Peyer's patch (tissue), 4 donors: ENCODE measurements at places on chromosomes 3 and 15. TPM values are rescaled to one million over a fixed set of nuclear protein-coding genes. Genes with fewer than 3 reads are reported as not detected.
A peak's percentile ranks its signal among the peaks of the same experiment; 100 is the strongest.

DNA sequence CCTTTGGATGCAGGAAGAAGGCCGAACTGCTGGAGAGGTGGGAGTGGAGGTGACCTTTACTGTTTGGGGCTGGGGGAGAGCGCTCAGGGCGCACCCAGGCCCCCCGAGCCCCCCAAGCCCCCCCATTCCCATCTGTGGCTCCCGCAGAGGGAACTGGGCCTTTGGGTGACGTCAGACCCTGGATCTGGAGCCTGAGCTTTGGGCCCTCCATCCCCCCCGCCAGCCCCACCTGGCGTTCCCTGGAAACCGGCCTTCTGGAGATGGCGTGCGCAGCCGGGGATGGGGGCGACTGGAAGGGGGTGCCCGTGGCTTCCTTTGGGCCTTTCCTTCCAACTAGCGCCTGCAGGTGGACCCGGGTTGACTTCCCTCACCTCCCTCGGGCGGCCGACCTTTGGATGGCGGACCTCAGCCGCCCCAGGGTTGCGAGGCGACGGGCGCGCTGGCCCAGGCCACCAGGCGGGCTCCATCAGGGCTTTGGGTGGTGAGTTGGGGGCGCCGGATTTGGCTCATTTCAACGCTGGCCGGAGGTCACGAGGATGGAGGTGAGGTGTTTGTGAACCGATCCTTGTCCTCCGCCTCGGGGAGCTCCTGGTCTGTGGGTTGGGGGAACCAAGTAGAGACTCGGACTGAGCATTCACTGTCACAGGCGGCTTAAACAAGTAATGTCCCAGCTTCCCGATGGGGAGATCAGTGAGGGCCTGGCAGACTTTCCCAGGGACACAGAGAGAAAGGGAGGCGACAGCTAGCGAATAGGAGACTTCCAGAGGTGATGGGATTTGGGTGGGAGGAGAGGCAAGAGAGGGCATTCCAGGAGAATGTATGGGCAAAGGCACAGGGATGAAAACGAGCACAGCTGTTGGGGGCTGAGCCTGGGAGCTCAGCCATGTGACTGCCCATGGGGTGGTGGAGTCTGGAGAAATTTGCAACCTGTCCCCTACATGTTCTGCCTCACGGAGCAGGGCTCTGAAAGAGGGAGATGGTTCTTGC, 709 bp downstream of the SCAMP5 start:
- DNase-seq: peak; percentile 58

- DNase-seq: no peak
Measured at GRCh38 chr3:129559565-129560079, 16.6 kb downstream of the H1-8 start.

DNA sequence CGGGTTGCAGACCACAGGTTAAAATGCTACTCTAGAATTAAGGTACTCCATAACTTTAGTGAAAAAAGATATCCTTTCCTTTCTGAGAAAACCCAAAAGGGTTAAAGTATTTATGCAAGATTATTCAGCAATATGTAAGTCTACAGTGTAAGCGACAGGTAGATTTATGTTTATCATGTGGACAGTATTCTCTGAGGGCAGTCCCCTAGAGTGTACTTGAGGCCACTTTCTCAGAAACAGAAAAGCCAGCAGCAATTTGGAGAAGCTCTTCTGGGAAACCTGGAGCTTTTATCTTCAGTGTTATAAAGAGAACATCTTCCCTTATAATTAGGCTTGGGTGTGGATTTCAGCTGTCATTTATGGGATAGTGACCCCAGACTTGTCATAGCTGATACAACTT, 8.9 kb downstream of the ST3GAL6 start:
- DNase-seq: no peak

- peak; percentile 54 for DNase-seq
Measured at GRCh38 chr3:195802261-195802701, 9.4 kb downstream of the MUC4 start.

DNA sequence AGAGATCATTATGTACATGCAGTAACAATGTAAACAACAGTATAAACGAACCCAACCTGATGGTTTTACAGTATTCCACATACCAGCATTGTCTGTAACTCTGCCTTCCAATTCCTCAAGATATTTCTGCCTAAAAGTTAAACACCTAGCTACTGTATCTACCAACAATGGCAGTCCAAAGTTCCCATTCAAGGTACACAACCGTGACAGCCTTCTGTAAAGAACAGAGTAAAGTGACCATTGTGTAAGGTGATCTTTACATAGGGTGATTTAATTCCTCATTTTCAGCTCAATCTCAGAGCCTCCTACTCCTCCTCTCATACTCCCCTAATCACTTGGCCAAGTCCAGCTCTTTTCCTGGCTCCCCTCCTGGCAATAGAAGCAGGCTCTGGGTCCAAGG, 10.4 kb downstream of the SECISBP2L start:
- no peak for DNase-seq

DNA sequence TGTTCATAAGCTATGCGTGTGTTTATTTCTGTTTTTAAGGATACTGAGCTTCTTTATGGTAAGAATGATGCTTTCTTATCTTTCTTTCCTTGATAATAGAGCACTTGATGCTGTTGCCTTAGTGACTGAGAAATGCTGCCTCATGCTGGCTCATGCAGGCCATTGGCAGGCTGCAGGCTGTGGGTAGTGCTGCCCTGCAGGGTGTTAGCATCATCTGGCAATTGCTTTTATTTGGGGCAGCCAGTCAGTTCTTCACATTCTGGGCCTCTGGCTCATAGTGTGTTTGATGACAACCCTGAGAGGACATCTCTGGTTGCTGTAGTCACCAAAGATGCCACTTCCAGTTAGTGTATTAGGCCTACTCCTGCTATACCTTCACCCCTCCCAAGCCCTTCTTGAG, 66.2 kb upstream of the ONECUT1 start:
- no peak for DNase-seq

- no peak for DNase-seq
Measured at GRCh38 chr3:176776622-176777175, 420.6 kb downstream of the TBL1XR1 start.

DNA sequence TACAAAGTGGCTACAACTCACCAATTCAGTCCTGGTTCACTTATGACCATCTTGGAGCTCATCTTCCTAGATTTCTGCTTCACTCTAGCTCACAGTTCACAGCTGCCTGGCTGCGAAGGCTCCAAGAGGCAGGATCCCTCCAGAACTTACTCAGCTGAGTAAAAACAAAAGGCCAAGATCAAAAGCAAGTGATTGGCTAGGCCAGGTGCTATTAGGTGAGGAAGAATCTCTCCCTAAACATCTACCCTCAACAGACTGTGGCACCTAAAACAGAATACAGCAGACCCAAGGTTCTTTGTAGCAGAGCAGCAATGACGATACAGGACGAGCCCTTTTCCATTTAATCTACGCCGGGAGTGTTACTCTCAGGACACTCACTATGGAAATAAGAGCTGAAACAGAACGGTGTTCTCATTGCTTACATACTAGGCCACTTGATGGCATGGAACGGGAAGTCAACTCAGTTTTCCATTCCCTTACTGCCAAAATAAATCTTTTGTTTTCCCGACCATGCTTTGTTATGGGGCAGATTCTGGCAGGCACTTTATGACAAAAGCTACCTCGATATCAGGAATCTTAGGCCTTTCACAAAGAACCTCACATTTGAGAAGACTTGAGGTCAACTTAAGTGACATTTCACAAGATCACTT, 901 bp downstream of the ICE2 start:
- DNase-seq: no peak

- DNase-seq: no peak
Measured at GRCh38 chr3:115666081-115666480, 42.8 kb downstream of the GAP43 start.

DNA sequence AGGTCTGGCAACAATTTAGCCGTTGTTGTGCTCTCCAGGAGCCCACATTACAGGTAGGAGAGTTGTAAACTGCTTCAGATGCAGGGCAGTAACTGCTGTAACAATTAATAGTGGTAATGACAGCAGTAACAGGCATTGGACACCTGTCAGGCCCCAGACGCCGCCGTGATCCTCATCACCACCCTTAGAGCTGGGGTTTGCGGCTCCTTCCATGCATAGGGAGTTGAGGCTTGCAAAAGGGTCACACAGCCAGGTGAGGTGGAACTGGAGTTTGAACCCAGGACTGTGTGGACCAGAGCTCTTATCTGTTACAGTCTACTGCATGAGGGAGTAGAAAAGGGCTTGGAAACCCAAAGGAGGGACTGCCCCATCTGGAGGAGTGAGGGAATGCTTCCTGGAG, 26.8 kb upstream of the NR2C2 start:
- DNase-seq: no peak

DNA sequence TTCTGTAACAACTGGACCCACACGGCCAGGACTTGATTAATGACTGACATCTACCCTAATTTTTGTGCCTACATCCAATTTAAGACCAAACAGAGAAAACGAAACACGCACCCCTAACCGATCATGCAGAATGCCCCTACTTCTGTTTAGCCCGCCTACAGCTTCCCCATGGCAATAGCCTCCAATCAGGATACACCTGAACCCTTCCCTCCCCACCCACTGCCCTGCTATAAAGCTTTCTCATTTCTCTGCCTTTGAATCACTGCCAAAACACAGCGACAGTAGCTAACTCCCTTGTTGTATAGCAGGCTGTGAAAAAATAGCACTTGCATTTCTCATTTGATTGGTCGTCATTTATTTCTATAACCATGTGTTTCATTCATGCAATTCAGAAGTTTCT, 45.2 kb upstream of the DPPA4 start:
- DNase-seq: no peak

DNA sequence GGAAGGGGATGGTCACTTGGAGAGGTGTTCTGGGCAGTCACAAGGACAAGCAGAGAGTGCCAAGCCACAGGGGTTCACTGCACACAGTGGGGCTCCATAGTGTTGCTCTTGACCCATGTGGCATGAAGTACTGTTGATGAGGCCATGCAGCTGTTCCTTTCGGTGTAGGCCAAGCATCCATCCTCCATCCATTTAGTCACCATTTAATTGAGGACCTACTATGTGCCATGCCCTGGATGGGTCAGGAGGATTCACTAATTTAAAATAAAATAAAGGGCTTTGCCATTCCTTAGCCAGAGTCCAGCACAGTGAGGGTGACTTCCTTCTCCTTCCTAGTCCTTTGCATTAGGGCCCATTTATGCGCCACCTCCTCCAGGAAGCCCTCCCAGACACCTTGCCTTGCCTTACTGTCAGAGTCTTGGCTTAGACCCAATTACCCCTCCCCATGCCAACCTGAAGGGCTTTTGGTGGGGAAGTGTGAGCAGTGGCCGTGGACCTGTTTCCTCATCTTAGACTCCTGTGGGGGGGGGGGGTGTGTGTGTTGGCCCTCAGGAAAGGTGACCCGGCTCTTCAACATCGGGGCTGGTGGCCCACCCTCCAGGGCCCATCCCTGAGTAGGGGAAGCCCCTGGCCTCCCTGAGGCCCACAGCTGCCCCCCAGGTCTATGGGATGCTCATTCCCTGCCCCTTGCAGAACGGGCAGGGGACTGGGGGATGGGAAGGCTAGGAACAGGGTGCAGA, 25.6 kb downstream of the PSTPIP1 start:
- DNase-seq: no peak

DNA sequence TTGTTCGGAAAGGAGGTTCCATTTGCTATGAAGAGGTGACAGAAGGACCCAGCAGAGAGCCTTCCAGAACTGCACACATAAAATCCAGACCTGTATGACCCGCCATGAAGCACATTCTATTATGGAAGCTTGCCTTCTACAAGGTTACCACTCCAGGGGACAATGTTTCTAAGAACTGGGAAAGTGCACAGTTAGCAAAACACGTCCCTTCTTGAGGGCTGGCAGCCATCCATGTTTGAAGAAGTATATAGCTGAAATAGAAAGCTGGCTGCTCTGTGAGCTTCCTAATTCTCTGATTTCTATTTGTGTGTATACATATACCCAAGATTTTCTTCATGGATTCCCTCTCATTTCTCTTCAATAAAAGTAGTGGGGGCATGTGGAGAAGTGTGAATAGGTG, 74.6 kb downstream of the CNTN3 start:
- no peak for DNase-seq

- no peak for DNase-seq
Measured at GRCh38 chr15:65060641-65061397, 7.0 kb downstream of the RASL12 start.

DNA sequence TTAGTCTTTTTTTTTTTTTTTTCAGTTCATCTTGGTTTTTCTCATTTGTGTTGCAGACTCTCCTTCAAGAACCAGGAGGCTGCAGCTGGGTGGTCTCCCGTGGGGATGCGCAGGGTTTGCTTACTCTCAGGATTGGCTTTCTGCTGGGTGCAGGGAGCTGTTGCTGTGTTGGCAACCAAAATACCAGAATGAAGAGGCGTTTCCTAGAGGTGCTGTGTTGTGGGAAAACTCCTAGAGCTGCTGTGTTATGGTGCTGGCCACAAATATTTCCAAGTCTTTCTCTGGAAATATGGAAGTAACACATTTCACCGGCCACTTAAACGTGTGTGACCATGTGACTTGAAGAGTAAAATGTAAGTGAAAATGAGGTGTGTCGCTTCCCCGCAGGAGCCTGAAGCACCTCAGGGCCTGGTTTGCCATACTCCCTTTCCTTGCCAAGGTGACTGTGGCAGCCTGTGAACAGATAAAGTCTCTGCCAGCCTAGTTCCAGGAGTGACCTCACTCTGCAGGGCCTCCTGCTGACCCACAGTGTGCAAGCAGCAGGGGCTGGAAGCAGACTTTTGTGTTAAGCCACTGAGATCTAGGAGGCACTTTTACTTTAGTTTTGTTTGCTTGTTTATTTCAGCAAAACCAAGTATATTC, 258.9 kb downstream of the ADAMTS17 start:
- no peak for DNase-seq

GRCh38 chr15:33810806-33811205, 157.5 kb upstream of the CHRM5 start:
- no peak for DNase-seq

GRCh38 chr3:157142315-157142714, 17.6 kb downstream of the CCNL1 start:
- DNase-seq: no peak

The ALS2CL gene
- total RNA-seq: 64.3 TPM

The COMMD4 gene
- 107 TPM for total RNA-seq

The TRAT1 gene
- 3.3 TPM for total RNA-seq

The TAGLN3 gene
- not detected for total RNA-seq

The MAP1A gene
- 5.1 TPM for total RNA-seq

The GOLGA6L25 gene
- total RNA-seq: not detected

The MAP6D1 gene
- not detected for total RNA-seq

The C3orf22 gene
- not detected for total RNA-seq

The LRTM1 gene
- not detected for total RNA-seq

The CHAC1 gene
- 2.4 TPM for total RNA-seq

The OIP5 gene
- total RNA-seq: not detected

The RAB27A gene
- total RNA-seq: 17.1 TPM

The ATP10A gene
- total RNA-seq: 1.6 TPM

The SAMD7 gene
- total RNA-seq: not detected

The UROC1 gene
- total RNA-seq: not detected

The CTXN2 gene
- not detected for total RNA-seq

The CCR4 gene
- not detected for total RNA-seq
